ENCODE measurements at places on chromosomes 1 and 21. TPM values are rescaled to one million over a fixed set of nuclear protein-coding genes. Genes with fewer than 3 reads are reported as not detected.
A peak's percentile ranks its signal among the peaks of the same experiment; 100 is the strongest.

The GSTM5 gene
- total RNA-seq: 0.12 TPM

DNA sequence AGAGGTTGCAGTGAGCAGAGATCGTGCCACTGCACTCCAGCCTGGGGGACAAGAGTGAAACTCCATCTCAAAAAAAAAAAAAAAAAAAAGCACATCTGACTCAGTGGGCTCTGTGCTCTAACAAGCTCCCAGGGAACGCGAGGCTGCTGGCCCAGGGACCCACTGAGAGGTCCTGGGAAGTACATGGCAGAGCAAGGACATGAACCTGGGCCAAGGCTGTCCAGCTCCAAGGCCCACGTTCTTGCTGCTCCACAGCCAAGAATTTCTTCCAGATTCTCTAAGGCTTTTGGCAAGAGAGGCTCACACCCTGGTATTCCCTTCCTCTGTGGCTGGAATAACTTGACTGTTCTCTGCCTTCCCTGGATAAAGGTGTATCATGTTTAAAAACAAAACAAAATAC, 15.4 kb upstream of the AGTRAP start:
- H3K27ac ChIP-seq: no peak overlapping the region
- DNase-seq: no peak
- H3K27me3 ChIP-seq: peaks cover 6% of the 10 kb centered on the region
- no peaks in the 10 kb centered on the region for H3K36me3 ChIP-seq
- no peaks in the 10 kb centered on the region for H3K4me1 ChIP-seq

The SH2D5 gene
- total RNA-seq: 0.53 TPM

DNA sequence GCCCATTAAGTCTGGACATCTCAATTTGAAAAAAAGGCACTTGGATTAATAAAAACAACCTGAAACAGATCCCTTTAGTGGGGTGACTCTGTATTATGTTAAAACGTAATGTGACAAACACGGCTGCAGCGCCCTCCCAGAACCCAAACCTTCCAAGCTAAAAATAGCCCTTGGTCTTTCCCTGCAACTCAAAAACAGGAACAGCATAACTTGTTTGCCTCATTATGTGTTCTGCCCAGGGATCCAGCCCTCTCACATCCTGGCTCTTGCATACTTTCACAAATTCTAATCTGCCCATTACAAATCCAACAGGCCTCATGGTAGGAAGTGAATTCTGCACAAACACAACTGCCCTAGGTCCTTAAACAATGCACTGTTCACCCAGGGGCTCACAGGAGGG, 94.7 kb upstream of the GADD45A start:
- no peak for DNase-seq
- no peaks in the 10 kb centered on the region for H3K36me3 ChIP-seq
- H3K27me3 ChIP-seq: no peaks in the 10 kb centered on the region
- peak overlapping the region; percentile 11 for H3K27ac ChIP-seq

The LDLRAD1 gene
- 1.7 TPM for total RNA-seq

- DNase-seq: no peak
- H3K4me3 ChIP-seq: no peak overlapping the region
- H3K27ac ChIP-seq: no peak overlapping the region
- no peaks in the 10 kb centered on the region for H3K36me3 ChIP-seq
- no peaks in the 10 kb centered on the region for H3K27me3 ChIP-seq
Observed at GRCh38 chr1:64928325-64928724, 38.0 kb downstream of the JAK1 start.

DNA sequence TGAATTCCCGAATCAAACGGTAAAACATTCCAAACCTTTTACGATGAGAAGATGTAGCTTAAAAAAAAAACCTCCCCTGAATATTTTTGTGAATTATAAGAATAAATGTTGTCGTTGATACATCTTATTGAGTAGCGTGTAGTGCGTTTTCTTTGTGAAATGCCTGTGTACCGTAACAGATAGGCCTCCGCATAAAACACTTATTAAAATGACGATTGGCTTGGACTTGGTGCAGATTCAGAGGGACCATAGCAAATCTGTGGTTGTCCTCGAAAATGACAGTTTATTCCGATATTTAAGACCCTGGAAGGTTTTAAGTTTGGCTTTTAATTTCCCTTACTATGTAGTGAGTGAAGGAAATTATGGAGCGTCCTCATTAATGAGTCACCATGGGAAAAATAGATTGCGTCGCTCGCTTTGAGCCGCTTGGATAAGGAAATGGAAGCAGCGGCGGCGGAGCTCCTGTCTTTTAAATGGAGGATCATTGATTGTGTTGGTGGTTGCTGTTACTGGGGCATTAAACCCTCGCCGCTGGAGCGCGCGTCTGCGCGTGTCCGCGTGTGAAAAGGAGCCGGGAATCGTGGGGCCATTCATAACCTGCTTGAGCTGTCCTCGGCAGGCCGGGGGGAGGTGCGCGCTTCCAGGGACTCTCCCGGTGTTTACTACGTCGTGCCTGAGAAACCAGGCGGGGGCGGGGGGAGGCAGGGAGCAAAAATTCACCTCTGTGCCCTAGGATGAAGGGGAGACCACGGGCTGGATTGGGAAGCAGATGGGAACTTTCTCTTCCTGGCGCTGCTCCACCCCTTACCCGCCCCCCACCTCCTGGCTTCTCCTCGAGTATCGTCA, 1.6 kb downstream of the SPEN start:
- peak overlapping the region; percentile 98 for H3K27ac ChIP-seq
- no peaks in the 10 kb centered on the region for H3K36me3 ChIP-seq
- peak overlapping the region; percentile 92 for H3K4me3 ChIP-seq
- peak; percentile 92 for DNase-seq
- no peaks in the 10 kb centered on the region for H3K27me3 ChIP-seq
- peaks cover 33% of the 10 kb centered on the region for H3K4me1 ChIP-seq

The ETV3 gene
- 17.6 TPM for total RNA-seq

DNA sequence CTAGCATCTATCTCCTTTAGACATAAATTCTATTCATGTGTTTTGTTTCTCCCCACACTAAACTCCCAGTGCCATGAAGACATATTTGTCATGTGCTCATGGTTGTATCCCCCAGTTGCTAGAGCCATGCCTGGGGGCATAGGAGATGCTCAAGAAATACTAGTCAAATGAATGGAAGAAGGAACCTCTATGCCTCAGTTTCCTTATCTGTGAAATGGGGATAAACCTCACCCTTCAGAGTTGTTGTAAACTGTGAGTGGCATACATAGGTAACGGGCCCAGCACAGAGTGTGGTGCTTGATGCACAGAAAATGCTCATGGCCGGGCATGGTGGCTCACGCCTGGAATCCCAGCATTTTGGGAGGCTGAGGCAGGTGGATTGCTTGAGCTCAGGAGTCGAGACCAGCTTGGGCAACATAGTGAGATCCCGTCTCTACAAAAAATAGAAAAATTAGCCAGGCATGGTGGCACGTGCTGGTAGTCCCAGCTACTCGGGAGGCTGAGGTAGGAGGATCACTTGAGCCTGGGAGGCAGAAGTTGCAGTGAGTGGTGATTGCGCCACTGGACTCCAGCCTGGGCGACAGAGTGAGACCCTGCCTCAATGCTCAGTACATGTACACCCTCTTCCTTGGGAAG, 8.7 kb downstream of the LDLRAD2 start:
- no peaks in the 10 kb centered on the region for H3K27me3 ChIP-seq
- H3K27ac ChIP-seq: no peak overlapping the region
- H3K4me1 ChIP-seq: no peaks in the 10 kb centered on the region
- no peak overlapping the region for H3K4me3 ChIP-seq
- H3K36me3 ChIP-seq: no peaks in the 10 kb centered on the region
- DNase-seq: no peak

The OLIG2 gene
- not detected for total RNA-seq

- no peaks in the 10 kb centered on the region for H3K27me3 ChIP-seq
- peaks cover 17% of the 10 kb centered on the region for H3K4me1 ChIP-seq
- no peak for DNase-seq
- H3K4me3 ChIP-seq: no peak overlapping the region
- H3K27ac ChIP-seq: no peak overlapping the region
Observed at GRCh38 chr1:246106342-246106763, 400.7 kb downstream of the SMYD3 start.

The AMPD1 gene
- total RNA-seq: not detected

DNA sequence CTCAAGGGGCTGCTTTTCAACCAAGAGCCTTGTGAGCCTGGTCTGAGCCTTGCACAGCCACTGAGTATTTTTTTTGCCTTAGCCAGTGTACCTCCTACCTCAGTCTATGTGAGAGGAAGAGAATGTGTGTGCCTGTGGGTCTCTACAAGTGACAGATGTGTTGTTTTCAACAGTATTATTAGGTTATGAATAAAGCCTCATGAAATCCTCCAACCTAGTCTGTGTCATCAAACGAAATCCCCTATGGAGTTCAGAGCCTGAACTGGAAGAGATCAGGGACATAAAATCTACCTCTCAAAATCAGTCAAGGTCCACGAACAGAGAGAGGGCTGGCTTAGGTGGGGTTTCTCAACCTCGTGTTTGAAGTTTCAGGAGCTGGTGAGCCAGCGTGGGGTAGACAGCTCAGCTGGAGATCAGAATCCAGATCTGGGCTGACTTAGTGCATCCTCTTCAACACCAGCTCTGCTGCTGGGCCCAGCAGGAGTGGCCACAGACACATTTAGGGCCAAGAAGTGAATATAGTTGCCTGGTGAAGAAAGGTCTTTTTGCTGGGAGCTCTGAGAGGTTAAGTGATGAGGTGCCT, 8.2 kb downstream of the XKR8 start:
- H3K4me1 ChIP-seq: no peaks in the 10 kb centered on the region
- H3K27me3 ChIP-seq: no peaks in the 10 kb centered on the region
- no peaks in the 10 kb centered on the region for H3K36me3 ChIP-seq
- H3K4me3 ChIP-seq: no peak overlapping the region
- peak overlapping the region; percentile 20 for H3K27ac ChIP-seq

- H3K4me1 ChIP-seq: no peaks in the 10 kb centered on the region
- no peak for DNase-seq
- no peaks in the 10 kb centered on the region for H3K27me3 ChIP-seq
- H3K27ac ChIP-seq: no peak overlapping the region
Observed at GRCh38 chr1:182662121-182662890, 22.1 kb downstream of the RGS8 start.

DNA sequence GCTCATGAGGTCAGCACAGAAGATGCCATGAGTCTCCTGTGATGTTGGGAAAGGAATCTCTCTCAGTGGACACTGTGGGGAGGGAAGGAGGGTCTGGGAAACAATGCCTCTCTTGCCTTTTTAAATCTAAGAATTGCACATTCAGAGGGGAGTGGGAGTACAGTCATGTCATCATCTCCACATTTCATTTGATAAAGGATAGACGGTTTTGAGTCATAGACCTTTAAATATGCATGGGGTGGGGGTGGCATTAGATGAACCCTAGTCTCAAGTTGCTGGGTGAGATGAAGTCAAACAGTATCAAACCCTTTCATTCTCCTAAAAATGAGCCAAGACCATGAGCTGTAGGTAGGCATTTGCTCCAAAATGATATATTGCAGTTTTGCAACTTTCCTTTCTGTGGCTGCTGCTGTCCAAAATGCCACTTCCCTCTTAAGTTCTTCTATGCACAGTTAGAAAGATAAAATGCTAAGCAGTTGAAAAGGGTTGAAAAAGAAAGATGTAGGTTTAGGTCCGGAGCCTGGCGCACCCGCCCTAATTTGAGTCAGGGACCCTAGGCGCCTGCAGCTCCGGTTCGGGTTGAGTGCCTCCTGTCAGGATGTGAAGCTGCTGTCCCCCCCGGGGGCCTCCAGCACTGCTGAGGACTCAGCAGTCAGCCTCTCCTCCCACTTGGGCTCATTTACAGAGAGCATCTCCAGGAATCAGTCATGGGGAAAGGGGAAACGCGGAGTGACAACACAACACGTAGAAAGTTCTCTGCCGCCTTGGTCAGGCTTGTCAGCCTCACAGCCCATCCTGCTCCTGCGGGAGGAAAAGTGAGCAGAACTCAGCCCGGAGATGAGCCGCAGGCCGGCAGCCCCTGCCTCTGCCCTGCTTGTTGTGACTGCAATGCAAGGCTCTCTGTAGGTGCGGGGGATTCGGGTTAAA, 479.3 kb upstream of the RUNX1 start:
- H3K27ac ChIP-seq: peak overlapping the region; percentile 68
- no peak overlapping the region for H3K4me3 ChIP-seq
- H3K36me3 ChIP-seq: no peaks in the 10 kb centered on the region
- no peak for DNase-seq

DNA sequence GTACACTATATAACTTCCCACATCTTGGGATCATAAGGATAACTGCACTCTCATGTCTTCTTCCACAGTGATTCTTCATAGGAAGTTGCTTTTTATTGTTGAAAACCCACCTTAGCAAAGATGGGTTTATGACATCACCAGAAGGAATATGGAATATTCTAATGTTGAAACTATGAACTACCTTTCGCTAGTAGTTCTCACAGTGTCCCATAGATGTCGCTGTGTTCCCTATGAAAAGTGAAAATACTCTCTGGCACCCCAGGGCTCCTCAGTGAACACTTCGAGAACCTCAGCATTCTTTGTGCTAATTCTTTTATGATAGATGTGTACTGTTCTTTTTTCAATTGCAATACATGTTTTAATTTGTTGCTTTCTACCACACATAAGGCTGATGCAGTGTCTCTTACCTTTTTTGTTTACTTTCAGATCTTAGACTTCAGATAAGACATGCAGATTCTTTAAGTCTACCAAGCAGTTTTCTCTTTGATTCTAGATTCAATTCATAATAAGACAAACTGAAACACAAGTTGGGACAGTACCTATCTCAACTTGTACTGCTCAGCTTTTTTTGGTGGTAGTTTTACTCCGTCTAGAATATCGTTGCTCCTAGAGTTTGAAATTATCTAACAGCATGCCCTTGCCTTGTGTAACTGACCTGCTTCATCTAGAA, 90.8 kb downstream of the GTF2B start:
- no peak overlapping the region for H3K27ac ChIP-seq
- H3K27me3 ChIP-seq: no peaks in the 10 kb centered on the region
- DNase-seq: peak; percentile 45

GRCh38 chr1:207335695-207336363, 14.4 kb downstream of the CD55 start:
- H3K4me1 ChIP-seq: no peaks in the 10 kb centered on the region
- no peaks in the 10 kb centered on the region for H3K27me3 ChIP-seq
- no peak overlapping the region for H3K4me3 ChIP-seq
- peak overlapping the region; percentile 58 for H3K27ac ChIP-seq
- H3K36me3 ChIP-seq: no peaks in the 10 kb centered on the region
- no peak for DNase-seq

DNA sequence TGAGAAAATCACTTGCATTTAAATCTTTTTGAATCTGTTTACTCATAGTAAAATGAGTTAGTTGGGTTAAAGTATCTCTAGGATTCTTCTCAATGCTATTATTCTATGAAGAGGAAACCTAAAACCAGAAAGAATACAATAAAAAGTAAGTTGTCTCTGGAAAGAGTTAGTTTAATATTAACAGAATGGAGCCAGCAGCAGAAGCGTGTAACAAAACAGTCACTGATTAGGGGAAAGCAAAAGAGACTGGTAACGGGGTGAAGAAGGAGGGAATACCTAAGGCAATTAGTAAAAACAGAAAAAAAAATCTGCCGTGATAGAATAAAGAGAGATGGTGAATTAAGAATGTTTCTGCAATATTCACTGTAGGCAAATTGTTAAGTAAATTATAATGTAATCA, 60.0 kb downstream of the NRDC start:
- peak overlapping the region; percentile 11 for H3K27ac ChIP-seq
- DNase-seq: peak; percentile 7
- H3K4me1 ChIP-seq: peaks cover 3% of the 10 kb centered on the region
- no peaks in the 10 kb centered on the region for H3K36me3 ChIP-seq
- H3K4me3 ChIP-seq: no peak overlapping the region

The ATXN7L2 gene
- total RNA-seq: 5.1 TPM
